NCI-H187 treated with DMSO at 0.1 percent for 48 hours (cell line): ENCODE measurements at places on chromosomes 5 and 9.

DNA sequence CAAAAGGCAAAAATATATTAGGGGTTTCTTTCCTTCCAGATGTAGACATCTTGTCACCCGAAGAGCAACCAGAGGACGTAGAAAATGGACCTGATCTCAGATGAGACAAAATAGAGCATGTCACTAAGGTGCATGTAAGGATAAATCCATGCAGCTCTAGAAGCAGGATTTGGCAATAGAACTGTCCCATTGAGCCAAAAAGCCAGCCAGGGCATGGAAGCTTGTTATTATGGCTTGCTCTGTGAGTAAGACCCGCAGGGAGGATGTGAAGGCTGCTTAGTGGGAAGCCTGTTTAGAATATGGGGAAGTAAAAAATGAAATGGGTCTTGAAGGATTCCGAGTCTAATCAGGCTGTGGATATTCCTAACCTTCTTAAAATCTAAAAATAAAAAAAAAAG lies 165.6 kb upstream of the MPDZ start:
- no peak for DNase-seq

- no peak for DNase-seq
Observed at GRCh38 chr9:83570359-83570758, 32.2 kb upstream of the FRMD3 start.

- no peak for DNase-seq
Observed at GRCh38 chr9:76181020-76181641, 213.1 kb downstream of the RFK start.

DNA sequence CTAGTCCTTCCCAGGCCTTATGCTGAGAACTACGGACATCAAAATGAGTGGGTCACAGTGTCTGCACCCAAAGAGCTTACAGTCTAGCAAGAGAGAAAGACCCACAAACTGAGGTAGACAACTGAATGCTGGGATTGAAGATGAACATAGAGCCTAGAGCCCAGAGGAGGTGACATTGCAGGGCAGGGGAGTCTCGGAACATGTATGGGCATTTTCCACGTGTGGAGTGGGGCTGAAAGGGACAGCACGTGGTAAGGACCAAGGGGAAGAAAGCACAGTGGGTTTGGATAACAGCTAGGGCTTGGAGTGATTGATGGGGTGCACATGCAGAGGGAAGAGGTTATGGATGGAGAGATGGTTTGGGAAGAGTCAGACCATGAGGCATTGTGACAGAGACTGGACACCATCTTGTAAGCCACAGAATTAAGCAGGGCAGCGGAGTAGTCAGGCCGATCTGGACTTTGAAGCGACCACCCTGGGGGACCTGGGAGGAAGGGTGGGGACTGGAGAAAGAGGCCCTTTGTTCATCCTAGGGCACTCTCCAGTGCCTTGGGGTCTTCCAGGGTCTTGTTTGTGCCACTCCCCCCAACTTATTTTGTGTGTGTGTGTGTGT lies 47.5 kb upstream of the SH3PXD2B start:
- DNase-seq, result no peak

- no peak for DNase-seq
Observed at GRCh38 chr5:95845391-95845790, 22.9 kb upstream of the GLRX start.

DNA sequence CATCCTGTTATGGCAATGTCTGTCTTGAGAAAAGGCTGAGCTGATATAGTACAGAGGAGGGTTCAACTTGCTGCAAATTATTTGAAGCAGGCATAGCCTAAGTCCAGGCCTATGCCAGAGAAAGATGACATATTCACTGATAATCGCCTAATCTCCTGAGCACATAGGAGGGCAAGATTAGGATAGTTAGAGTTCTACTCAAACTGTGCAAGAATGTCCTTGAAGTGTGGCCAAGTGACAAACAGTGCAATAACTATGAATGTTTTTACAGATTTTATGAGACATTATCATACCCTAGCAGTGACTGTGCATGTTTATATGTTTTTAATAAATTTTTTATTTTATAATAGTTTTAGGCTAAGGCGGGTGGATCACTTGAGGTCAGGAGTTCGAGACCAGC lies 96.2 kb downstream of the TSSK1B start:
- no peak for DNase-seq

- no peak for DNase-seq
Observed at GRCh38 chr5:143968071-143968878, 156.3 kb downstream of the HMHB1 start.

- DNase-seq, result no peak
Observed at GRCh38 chr9:126515873-126516505, 97.7 kb upstream of the LMX1B start.

- DNase-seq, result no peak
Observed at GRCh38 chr9:132809677-132810271, 68.3 kb downstream of the AK8 start.

GRCh38 chr9:93369686-93370085 lies 81.8 kb upstream of the FAM120A start:
- no peak for DNase-seq

DNA sequence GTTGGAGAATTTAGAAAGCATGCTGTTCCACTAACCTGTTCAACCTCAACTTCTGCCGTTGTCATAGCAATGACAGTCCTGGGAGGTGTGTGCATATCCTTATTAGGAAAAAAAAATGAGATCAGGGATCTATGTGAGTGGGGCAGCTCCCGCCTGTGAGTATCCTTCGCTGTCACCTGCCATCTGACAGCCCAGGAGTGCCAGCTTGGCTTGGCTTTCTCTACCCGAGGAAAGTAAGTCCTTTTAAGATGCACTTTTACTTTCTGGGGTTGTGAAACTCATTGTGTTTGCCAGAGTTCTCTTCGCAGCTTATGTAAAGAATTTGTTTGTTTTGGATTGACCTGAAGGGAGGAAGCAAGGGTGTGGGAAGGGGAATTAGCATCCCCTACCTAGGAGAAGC lies 21.8 kb downstream of the PCDHAC2 start:
- DNase-seq, result no peak

DNA sequence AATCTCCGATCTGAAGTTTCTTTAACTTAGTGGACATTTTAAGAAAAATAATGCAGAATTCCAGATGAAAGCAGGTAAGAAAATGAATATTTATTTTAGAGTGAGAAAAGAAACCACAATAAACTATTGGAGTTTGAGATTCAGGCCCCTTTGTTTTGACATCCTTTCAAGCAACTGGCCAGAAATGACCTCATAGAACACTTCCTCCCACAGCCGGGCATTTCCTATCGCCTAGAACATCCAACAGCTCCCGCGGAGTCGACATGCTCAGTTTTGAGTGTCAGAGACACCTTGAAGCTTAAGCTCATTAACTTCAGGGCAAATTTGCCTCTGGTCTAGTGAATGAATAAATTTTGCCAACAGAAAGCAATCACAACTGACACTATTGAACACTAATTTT lies 369.2 kb downstream of the TLE4 start:
- no peak for DNase-seq

- DNase-seq, result no peak
Observed at GRCh38 chr9:102514541-102514940, 480.6 kb upstream of the CYLC2 start.

DNA sequence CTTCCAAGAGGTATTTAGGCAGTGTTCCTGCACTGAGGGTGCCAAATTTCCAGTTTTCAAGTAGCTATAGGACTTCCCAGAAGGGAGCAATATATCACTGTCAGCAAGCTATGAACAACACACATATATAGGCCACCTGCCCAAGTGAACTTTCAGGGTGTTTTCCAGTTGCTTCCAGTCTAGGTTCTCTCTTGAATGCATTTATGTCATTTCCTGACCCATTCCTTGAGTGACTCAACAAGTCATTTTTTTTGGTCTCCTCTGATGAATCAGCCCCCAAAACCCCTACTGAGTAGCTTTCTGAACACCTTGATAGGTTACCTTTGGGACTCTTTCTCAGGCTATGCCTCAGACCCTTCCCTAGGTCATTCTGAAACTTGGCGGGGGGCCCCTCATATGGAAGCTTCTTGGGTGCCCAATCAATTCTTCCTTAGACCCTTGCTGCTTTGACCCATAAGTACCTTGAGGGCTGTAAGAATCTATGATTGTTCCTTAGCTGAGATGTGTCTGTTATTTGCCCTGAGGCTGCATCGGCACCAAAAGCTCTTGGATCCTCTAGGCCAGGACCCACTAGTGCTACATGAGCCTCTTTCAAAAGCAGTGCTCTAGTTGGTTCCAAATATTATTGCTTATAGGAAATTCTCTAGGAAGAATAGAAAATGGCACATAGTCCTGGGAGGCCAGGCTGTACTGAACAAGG lies 12.4 kb downstream of the DNAJB5 start:
- DNase-seq, result no peak

GRCh38 chr5:51651889-51652288 lies 268.6 kb downstream of the ISL1 start:
- no peak for DNase-seq

DNA sequence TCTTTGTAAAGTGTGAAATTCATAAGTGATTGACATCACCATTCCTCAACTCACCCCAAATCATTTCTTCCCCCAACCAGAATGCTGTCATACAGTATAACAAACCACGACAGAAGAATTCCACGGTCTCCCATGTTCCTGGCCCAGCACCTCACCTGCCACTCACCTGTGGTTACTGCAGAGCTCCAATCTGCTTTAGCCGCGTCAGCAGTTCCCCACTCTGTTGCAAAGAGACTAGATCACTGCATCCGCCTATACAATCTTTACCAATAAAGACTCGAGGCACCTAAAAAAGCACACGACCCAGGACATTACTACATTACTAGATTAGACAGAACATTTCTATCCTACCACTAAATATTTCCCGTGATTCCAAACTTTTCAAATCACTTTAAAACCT lies 6.2 kb downstream of the GLRX start:
- no peak for DNase-seq

GRCh38 chr5:165928971-165929370 lies 2362.5 kb upstream of the WWC1 start:
- DNase-seq, result no peak

GRCh38 chr5:178291969-178292825 lies 59.6 kb upstream of the PHYKPL start:
- DNase-seq, result no peak

DNA sequence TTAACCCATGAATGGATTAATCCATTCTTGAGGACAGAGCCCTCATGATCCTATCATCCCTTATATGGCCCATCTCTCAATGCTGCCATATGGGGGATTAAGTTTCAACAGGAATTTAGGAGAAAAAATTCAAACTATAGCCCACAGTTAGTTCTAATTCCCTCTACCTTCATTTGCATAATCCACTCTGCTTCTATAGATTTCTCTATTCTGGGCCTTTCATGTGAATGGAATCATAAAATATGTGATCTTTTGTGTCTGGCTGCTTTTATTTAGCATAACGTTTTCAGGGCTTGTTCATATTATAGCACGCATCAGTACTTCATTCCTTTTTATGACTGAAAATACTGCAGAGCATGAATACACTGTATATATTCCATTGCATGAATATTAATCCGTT lies 55.4 kb downstream of the CTSL start:
- DNase-seq, result no peak

GRCh38 chr9:14907696-14908095 lies 2.5 kb downstream of the FREM1 start:
- no peak for DNase-seq

DNA sequence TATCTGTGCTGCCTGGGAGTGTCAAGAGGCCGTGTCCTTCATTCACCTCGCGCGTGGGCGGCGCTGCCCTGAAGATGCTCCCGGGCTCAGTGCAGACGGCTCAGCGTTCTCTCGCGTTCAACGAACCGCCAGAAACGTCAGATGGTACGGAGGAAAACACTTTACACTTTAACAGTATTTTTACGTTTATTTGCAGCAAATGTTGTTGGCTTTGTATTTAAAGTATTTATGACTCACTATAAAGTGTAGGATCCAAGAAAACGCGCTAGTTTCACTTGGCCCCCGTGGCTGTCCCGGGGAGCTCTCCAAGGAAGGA lies 544 bp upstream of the ERCC6L2 start:
- DNase-seq, result no peak

DNA sequence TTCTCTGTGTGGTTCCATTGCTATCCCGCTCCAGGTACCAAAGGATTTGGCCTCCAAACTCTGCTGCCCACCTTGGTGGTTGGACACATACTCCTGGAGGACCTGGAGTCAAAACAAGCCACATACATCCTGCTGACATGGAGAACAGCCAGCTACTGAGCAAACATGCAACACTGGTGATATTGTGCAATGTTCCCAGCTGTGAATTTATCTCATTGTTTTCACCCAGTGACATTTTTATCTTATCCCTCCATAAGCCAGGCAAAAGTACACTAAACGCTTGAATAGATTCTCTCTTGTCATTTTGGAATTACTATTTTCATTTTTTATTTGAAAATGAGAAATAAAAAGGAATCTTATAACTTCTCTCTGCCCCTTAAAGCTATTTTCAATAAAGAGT lies 11.1 kb upstream of the CTSL start:
- DNase-seq, result no peak

DNA sequence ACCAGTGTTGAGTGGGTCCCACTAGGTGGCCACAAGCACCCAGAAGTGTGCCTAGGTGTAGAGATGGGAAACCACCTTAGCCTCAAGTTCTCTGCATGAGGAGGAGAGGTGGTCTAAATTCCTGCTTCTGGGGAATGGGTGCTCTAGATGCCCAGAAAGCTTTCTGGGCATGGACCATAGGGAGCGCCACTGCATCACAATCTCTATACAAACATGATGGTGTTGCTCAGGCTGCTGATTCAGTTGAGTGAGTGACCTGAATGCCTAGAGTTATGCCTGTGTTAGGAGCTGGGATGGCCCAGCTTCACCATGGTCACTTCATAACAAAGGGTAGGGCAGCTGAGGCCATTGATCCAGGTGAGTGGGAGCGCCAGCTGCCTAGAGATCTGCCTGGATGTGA lies 667.9 kb upstream of the ARRDC3 start:
- DNase-seq, result no peak

DNA sequence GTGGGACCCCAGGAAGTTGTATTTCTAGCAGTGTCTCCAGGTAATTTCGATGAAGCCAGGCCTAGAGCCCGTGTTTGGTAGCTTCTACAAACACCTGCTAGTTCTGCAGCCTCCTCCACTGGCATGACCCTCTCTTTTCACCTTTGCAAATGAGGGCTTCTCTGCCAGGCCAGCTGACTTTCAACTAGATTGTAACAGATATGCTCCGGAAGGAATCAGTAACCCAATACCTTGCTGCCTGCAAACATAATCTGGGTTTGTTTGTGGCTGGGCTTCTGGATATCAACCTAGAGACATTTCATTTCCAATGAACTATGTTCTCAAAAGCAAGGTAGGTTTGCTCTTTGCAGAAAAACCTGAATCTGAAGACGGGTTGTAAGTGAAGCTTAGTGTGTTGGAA lies 354.8 kb downstream of the DMRT2 start:
- DNase-seq, result no peak

GRCh38 chr5:119468286-119468685 lies 16.0 kb downstream of the HSD17B4 start:
- DNase-seq, result no peak

- DNase-seq, result no peak
Observed at GRCh38 chr9:123111427-123112014, 78.1 kb downstream of the GPR21 start.

- no peak for DNase-seq
Observed at GRCh38 chr5:8908055-8908683, 637.7 kb downstream of the SEMA5A start.

DNA sequence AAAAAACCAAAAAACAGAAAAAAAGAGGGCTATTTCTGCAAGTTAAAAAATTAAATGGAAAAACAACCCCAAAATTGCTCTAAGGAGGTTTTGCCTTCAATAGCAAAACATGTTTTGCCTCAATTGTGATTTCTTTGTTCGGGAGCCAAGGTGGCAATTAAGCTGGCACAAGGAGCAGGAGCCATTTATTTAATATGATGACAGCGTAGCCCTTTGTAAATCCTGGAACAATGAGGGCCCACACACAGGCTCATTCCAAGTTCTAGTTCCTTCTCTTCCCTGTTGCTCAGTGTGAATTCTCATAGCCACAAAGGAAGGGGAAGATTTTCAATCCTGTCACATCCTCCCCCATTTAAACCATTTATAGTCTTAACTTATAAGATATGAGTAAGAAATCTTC lies 353.2 kb downstream of the PDE4D start:
- no peak for DNase-seq
